ENCODE measurements at places on chromosomes 7 and 10. TPM values are rescaled to one million over a fixed set of nuclear protein-coding genes. Genes with fewer than 3 reads are reported as not detected.

OR9A2 gene
- not detected for total RNA-seq

SNX10 gene
- total RNA-seq: 26.0 TPM

SH2B2 gene
- 0.46 TPM for total RNA-seq

MALRD1 gene
- total RNA-seq: 5.0 TPM

MSMB gene
- not detected for total RNA-seq

CDC14C gene
- not detected for total RNA-seq

TAS2R4 gene
- total RNA-seq: 0.80 TPM

COL17A1 gene
- total RNA-seq: not detected

OPALIN gene
- total RNA-seq: not detected

CAMK2B gene
- total RNA-seq: 0.13 TPM

OR6V1 gene
- not detected for total RNA-seq

TAC1 gene
- not detected for total RNA-seq

VSTM2A gene
- not detected for total RNA-seq

CADPS2 gene
- total RNA-seq: 43.8 TPM

SUN3 gene
- not detected for total RNA-seq

INMT gene
- total RNA-seq: not detected

PRKG1 gene
- total RNA-seq: not detected

PLAC9 gene
- not detected for total RNA-seq

PPP1R3A gene
- not detected for total RNA-seq

MKX gene
- not detected for total RNA-seq

PLCE1 gene
- total RNA-seq: 0.04 TPM

PDE6C gene
- 0.64 TPM for total RNA-seq

COL13A1 gene
- total RNA-seq: not detected

All from HepG2 (cell line).